ENCODE measurements at places on chromosomes 11 and 22.

DNA sequence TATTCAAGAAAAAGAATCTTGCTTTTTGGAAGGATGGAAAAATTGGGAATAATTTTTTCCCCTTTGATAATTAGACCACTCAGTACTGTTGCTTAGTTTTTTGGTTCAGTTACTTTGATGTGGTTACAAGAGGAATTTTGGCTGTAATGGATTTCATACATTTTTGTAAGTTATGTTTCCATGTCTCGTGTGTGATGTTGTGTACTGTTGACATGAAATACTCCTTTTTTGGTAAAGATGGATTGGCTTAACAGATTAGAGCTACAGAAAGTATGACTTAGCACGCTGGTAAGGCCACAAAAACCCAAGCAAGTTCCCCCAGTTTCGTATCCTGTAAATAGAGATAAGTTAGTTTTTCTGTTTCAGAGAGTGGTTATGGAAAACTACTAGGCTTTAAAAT is 11.9 kb downstream of the TBCEL start:
- no peak for DNase-seq

GRCh38 chr11:73810637-73811036 is 23.0 kb downstream of the MRPL48 start:
- DNase-seq = no peak

DNA sequence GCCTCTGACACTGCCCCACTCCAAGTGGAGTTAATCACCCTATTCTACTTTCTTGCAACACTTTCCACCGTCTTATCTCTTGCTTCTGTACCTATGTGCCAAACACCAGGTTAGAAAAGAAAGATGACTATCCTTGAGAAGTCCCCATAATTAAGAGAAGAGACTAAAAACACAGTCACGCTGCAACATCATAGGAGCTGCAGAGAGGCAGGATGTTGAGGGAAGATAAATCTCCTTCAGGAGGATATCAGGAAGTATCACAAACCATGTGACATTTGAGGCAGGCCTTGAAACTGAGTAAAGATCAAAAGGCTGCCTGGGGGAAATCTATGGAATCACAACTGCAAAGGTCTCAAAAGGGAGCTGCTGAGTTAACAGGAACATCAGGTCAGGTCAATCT is 24.8 kb downstream of the GAB2 start:
- no peak for DNase-seq

DNA sequence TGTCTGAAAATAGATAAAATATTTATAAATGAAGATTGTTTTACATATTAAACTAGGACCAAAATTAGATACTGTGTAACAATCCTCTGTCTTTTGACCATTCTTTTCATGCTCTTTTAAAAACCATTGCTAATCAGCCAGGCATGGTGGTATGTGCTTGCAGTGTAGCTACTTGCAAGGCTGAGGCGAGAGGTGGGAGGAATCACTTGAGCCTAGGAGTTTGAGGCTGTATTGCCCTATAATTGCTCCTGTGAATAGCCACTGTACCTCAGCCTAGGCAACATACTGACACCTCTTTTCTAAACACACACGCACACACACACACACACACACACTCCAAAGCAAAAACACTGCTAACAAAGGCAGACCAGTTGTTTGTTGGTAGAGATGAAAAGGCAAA is 259.2 kb downstream of the JRKL start:
- no peak for DNase-seq
